ENCODE measurements at places on chromosomes 2 and 18. TPM values are rescaled to one million over a fixed set of nuclear protein-coding genes. Genes with fewer than 3 reads are reported as not detected.

DNA sequence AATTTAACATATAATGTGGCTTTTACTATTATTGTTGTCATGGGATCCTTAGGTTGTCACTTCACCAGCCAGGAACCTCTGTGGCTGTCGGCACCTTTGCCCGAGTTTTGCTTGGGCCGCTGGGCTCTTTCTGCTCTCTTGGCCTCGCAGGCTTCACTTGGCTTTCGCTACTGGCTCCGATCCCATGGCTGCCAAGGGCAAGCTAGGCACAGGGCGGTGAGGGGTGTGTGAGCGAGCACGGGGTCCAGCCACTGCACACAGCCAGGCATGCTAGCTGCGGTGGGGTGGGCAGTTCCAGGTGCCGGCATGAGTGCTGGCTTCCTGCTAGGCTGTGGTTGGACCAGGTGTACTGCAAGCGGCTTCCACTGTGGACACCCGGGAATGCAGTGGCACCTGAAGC lies 23.4 kb upstream of the RAPGEF4 start:
- DNase-seq = no peak

DNA sequence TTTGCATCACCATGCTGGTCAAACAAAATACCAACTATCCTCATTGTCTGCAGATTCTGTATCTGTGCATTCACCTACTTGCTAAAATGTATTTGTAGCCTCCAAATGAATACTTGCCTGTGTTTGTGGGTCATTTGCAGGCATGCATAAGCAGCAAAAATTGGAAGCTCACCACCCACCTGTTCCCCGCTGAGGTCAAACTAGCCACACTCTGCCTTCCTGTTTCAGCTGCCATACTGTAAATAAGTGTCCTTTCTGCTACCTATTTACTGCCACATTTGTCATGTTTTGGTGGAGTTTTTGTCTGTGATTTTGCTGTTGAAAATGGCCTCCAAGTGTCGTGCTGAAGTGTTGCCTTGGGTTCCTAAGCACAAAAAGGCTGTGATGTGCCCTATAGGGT lies 50.0 kb upstream of the ACMSD start:
- DNase-seq = no peak

GRCh38 chr2:188068093-188068492 lies 223.6 kb upstream of the GULP1 start:
- DNase-seq = no peak

GRCh38 chr2:207960911-207961310 lies 64.4 kb downstream of the PLEKHM3 start:
- DNase-seq = no peak

DNA sequence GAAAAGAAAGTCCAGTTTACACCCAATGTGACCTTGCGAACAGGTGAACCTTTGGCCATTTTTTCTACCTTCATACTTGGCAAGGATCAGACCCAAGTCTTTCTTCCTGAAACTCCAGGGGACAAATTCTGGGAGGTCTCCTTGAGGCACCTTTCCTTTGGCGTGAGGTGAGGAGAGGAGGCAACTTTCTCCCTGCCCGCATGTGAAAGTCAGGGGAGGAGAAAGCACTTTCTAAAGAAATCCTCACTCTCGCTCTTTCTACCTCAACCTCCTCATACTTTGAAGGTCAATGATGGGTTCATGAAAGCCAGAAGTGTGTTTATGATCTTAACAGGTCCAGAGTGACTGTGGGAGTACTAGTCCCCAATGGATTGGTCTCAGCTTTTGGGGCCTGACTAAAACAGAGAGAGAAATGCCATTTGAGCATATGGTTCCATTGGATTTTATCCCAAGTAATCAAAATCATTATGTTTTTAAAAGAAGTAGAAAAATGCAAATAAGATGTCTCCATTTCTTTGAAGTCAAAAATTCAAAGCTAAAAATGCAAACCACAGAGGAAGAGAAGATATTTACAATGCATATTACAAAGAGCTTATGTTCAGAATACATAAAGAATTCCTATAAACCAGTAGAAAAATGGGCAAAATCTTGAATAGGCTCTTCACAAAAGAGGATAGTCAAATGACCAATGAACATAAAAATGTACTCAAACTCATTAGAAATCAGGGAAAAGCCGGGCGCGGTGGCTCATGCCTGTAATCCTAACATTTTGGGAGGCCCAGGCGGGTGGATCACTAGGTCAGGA lies 15.6 kb upstream of the PPM1B start:
- no peak for DNase-seq

GRCh38 chr2:163715199-163715598 lies 20.6 kb downstream of the FIGN start:
- no peak for DNase-seq

- no peak for DNase-seq
These were observed 15.0 kb downstream of the PRKAG3 start for GRCh38 chr2:218816561-218817011.

DNA sequence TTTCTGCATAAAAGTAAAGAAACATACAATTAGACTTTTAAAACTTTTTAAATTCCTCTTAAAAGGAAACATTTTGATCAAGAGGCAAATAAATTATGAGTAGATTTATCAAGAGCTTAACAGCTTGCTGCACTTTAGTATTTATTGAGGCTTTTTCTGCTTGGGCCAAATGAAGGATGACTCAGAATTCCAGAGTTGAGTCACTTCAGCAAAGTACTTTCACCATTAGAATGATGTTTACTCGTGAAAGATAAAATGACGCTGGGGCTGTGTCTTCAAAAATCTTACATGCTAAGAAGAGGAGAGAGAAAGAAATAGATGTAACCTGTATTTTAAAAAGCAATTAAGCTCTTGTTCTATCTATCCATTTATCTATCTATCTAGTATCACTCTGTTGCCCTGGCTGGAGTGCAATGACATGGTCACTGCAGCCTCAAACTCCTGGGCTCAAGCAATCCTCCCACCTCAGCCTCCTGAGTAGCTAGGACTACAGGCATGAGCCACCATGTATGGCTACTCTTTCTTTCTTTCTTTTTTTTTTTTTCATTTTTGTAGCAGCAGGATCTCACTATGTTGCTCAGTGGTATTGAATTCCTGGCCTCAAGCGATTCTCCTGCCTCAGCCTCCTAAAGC lies 75.3 kb upstream of the RIOK3 start:
- no peak for DNase-seq

- no peak for DNase-seq
These were observed 74.8 kb downstream of the NOL10 start for GRCh38 chr2:10614939-10615338.

- DNase-seq = no peak
These were observed 10.1 kb downstream of the SERPINB10 start for GRCh38 chr18:63917817-63918216.

- DNase-seq = no peak
These were observed 2.8 kb downstream of the KCNG2 start for GRCh38 chr18:79800371-79801180.

- DNase-seq = no peak
These were observed 46.2 kb downstream of the ARHGAP15 start for GRCh38 chr2:143175438-143175837.

GRCh38 chr2:221377066-221377465 lies 195.0 kb downstream of the EPHA4 start:
- no peak for DNase-seq

GRCh38 chr2:96324721-96325040 lies 436 bp upstream of the ITPRIPL1 start:
- DNase-seq = no peak

- no peak for DNase-seq
These were observed 45.5 kb downstream of the OSR1 start for GRCh38 chr2:19312949-19313348.

- DNase-seq = peak; percentile 21
These were observed 5.7 kb upstream of the GCFC2 start for GRCh38 chr2:75716406-75716805.

- no peak for DNase-seq
These were observed 299.3 kb downstream of the RND3 start for GRCh38 chr2:150188177-150188576.

GRCh38 chr2:12070581-12070980 lies 324.1 kb downstream of the LPIN1 start:
- DNase-seq = no peak

DNA sequence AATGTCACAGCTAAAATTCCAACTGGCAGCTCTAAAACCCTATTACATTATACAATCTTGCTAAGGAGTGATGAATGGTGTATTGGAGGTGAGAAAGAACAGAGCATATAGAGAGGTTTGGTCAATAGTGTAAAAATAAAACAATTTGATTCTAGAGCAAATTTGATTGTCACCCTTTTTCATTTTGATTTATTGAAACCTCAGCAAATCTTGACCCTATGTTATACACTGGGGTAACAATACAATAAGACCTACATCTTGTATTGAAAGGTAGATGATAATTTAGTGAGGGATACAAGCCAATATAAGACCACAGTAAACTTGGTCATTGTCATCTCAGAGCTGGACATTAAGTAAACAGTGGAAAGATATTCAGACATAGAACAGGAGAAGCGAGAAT lies 671.9 kb downstream of the IRS1 start:
- DNase-seq = no peak

GRCh38 chr2:19882286-19882685 lies 19.5 kb downstream of the TTC32 start:
- no peak for DNase-seq

DNA sequence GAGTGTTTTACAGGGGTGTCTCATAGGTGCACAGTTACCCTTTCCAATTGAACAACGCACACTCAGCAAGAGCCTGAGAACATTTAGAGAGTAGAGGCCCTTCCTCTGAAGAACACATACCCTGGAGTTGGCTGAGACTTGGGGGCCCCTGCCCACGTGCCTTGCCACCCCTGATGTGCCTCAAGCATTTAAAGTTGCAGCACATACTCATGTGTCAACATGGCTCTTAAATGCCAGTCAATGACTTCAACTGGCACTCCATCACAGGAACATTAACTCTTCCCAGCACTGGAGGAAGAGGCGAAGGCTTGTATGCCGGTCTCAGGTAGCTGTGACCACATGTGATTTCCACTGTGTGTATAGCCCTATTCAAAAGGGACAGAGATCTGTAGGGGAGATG lies 57.4 kb downstream of the SPRED2 start:
- DNase-seq = no peak

DNA sequence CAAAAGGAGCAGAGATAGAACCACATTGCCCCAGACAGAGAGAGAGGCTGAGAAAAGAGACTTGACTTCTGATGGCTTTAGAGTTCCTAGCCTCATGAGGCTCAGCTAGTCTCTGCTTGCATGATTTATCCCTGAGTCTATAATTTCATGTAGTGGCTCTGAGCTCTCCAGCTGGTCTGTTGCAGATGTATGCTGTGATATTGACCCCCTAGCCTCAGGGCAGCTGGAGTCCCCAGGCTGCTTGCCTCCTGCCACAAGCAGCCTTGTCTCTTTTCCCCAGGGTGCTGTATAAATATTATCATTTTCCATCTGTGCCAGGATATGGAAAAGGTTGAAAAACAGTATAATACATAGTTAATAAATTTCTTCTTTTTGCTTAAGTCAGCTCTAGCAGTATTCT lies 467.6 kb upstream of the CWC22 start:
- DNase-seq = no peak

- DNase-seq = no peak
These were observed 77.9 kb downstream of the CABLES1 start for GRCh38 chr18:23213200-23213599.

DNA sequence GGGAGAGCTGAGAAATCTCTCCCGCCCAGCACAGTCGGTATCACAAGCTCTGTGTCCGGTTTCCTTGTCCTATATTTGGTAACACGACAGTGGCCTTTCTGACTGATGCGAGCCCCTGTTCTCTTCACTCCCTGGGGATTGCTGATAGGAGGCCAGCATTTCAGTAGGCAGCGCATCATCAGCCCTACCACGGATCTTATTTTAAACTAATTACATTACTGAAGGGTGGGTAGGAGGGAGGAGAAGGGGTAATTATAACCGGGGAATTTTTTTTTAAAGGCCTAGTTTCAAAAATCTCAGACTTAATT lies 125.6 kb upstream of the LGALSL start:
- peak; percentile 75 for DNase-seq

DNA sequence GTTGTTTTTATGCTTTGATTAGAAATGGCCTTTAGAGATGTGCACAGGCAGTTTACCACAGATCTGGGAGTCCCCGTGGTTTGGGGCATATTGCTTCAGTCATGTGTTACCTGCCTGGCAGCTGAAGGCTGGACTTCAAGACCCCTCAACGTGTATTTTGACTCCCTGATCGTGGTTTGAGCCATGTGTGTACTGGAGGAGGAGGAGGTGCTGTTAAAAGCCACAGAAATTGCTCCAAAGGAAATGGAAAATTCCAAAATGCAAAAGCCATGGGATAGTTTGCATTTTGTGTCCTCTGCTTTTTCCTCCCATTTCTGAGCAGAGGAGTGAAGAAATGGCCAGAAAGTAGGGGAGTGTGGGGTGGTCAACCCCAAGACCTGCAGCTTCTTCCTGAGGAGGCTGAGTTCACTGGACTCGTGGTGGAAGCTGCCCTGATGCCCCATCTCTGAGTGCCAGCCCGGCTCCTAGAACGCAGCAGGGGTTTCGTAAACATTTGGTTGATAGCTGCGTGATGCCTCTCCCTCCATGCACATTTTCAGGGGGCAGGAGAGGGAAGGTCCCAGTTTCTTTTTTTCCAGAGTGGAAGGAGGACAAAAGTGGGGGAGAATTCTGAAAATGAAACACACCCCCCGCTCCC lies 45.7 kb downstream of the ITGB1BP1 start:
- DNase-seq = peak; percentile 69

GRCh38 chr2:192500550-192501200 lies 305.9 kb upstream of the TMEFF2 start:
- no peak for DNase-seq

- DNase-seq = no peak
These were observed 289.7 kb upstream of the PARD3B start for GRCh38 chr2:204255526-204255925.

GRCh38 chr2:118295592-118296390 lies 207.5 kb downstream of the INSIG2 start:
- DNase-seq = no peak

GRCh38 chr2:233448575-233448974 lies 94.3 kb downstream of the DGKD start:
- DNase-seq = no peak

GRCh38 chr2:168751104-168751740 lies 51.2 kb upstream of the NOSTRIN start:
- DNase-seq = no peak

DNA sequence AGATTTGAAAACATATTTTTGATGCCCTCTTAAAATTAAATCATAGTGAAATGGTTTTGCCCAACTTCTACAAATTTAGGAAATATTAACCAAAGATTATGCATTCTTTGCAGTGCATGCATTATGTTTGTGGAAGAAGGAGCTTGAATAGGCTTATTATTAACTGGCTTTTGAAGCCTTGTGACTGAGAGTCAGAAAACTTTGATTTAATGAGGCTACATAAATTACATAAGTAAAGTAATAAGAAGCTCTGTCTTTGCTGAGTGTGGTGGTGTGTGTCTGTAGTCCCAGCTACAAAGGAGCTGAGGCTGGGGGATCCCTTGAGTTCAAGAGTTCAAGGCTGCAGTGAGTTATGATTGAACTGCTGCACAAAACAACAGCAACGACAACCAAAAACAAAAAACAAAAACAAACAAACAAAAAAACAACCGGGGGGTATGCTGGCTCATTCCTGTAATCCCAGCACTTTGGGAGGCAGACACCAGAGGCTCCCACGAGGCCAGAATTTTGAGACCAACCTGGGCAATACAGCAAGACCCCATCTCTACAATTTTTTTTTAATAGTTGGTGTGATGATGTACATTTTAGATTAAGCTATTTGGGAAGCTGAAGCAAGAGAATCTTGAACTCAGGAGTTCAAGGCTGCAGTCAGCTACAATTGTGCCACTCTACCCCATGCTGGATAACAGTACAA lies 57.0 kb upstream of the LRRTM4 start:
- DNase-seq = no peak

The ITGB6 gene
- not detected for total RNA-seq

The C1D gene
- total RNA-seq = 42.0 TPM

The CRYGC gene
- total RNA-seq = 9.0 TPM

The SIX3 gene
- not detected for total RNA-seq

The NOL4 gene
- not detected for total RNA-seq

The TUBB8B gene
- 5.3 TPM for total RNA-seq

The DPYSL5 gene
- 4.8 TPM for total RNA-seq

The UCN gene
- total RNA-seq = not detected

The NT5DC4 gene
- not detected for total RNA-seq
